A549 treated with DMSO at 1 μM for 4 hours (cell line): ENCODE measurements at places on chromosomes 5 and 9. TPM values are rescaled to one million over a fixed set of nuclear protein-coding genes. Genes with fewer than 3 reads are reported as not detected.

Gene FAM200C
- 1.3 to 2.7 TPM (median 2.5 TPM) in 5 replicates for total RNA-seq

Gene TARS1
- total RNA-seq = 140 to 186 TPM (median 161 TPM) in 5 replicates

Gene RUFY1
- 23.5 to 31.2 TPM (median 29.9 TPM) in 5 replicates for total RNA-seq

Gene HTR1A
- total RNA-seq = not detected in 5 replicates

Gene NTMT1
- 91.2 to 107 TPM (median 95.0 TPM) in 5 replicates for total RNA-seq

Gene CCL27
- 0.27 to 0.39 TPM (median 0.34 TPM) in 4 of 5 replicates, not detected in the other for total RNA-seq
